ENCODE measurements at places on chromosomes 1 and 21.

DNA sequence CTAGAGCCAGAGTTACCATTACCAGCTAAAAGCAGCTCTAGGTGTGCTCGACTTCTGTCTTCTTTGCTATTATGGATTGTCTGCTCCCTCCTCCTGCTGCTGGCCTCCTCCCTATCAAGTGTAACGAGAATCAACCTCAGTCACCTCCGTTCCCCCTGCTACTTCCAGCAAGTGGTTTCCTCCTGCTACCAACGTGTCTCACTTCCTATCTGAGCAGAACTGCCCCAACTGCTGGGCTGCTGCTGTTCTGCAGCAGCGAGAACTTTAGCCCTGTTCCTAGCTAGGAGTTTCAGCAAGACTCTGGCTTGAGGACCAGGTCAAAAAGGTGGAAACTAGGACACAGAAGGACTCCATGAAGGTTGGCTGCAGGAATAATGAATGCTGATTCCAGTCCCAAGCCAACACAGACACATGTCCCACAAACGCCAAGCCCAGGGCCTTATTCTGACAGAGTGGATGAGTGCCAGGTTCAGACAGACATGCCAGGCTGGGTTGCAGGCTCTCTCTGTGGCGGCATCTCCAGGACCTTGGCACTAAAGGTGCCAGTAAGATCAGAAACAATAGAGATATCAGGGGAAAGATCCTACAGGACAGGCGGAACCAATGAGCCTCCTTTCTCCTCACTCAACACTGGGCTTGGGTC is 46.9 kb downstream of the CD34 start:
- no peak for DNase-seq

DNA sequence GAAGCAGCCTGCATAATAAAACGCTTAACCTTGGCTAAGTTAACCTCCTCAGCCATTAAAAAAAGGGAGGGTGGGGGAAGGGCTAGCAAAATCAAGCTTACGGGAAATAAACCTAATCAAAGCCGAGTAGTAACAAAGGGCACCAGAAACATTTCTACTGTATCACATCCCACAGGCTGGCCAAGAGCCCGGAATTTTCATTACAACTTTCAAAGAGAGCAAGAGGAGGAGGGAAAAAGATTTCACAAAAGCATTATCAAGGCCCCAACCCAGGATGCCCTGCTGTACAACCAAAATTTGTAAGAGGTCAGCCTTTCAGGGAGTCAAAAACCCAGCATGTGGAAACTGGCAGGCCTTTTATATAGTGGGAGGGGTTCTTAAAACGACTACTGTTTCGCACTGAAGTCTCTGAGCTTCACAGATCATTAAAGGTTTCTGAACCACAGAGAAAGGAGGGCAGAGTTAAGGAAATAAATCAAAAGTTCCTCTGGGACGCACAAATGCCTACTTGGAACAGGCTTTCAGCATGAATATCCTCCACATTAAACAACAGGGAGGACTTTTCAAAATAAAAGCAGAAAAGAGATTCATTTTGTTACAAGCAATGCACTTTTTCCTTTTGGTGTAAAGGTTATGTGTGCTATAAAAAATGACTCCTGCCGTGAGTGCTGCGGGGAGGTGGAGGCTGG is 90.4 kb downstream of the SLC45A1 start:
- DNase-seq = peak; percentile 88

- no peak for DNase-seq
Measured at GRCh38 chr1:18817795-18818435, 41.5 kb downstream of the TAS1R2 start.

DNA sequence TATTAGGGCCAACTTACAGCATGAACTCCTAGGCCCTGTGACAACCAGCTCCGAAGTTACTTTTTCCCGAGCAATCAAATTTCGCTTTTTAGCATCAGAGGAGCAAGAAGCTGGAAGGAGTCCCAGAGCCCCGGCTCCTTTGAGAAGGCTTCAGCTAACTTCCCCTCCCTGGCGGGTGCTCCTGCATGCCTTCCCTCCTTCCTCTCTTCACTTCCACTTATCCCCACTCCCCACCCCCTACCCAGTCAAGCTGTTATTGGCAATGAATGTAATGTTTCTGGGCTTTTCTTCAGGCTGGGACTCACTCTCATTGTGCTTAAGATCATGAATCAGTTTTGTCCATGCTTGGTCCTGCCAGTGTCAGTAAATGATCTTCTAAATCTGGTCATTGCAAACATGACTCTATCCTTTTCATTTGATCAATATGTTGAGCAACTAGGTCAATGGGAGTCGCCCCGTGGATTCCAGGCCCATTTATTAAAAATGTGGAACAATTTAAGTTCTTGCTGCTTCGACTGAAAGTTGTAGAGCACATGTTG is 94.5 kb upstream of the TSPAN2 start:
- DNase-seq = no peak

DNA sequence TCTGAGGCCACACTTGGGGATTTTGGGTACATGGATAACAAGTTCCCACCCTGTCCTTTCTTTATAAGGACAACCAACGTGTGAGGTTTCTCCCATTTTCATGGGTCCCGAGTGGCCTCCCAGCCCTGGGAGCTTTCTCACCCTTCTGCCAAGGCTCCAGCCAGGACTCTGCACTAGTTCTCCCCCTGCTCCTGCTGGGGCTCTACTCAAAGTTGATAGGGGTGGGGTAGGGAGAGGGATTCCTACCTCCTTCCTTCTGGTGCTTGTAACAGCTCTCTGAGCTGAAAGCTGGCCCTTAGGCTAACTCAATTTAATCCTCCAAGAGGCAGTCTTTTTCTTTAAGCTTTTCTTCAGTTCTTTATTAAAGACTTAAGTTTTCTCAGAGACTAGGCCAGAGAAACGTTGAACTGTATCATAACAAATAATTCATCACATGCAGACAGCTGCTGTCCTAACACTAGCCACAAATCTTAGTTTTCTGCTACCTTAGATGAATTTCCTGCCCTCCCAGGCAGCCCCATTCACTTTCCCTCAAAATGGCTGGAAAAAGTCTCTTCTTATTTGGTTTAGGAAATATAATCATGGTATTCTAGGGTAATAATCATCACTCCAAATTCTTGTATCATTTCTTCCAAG is 22.4 kb upstream of the DR1 start:
- no peak for DNase-seq

All from iris pigment epithelial cell (primary cell).